GM23248 (cell line): ENCODE measurements at places on chromosomes 1 and 21.

- peak; percentile 81 for DNase-seq
These were observed 37.7 kb upstream of the ATG4C start for GRCh38 chr1:62746086-62746808.

GRCh38 chr1:47213230-47213963 lies 18.6 kb downstream of the TAL1 start:
- no peak for DNase-seq

DNA sequence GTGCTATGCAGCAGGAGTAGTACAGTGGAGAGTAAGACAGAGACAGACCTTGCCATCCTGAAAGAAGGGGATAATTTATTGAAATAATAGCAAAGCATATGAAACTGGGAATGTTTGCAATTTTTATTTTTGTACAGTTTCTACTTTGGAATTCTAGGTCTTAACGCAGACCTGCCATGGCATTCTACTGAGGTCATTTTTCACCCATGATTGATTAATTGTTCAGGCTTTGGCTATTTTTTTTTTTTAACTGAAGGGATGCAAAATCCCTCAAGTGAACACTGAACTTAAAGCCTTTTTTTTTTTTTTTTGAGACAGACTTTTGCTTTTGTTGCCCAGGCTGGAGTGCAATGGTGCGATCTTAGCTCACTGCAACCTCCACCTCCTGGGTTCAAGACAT lies 27.1 kb downstream of the MTF2 start:
- DNase-seq, result no peak

DNA sequence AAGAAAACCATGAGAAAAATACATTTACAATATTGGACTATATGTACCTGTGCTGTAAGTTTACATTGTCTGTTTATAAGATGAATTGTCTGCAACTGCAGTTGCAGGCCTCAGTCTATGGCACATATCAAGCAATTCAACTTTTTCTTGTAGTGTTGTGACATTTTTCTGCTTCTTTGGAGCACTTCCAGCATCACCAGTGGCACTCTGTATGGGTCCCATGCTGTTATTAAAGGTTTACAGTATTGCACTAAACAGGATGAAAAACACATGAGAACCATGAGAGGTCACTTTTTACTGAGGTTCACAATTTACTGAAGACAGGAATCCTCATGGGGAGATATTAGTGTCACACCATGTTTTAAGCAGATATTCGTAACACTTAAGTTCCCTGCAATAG lies 118.6 kb downstream of the GRIK1 start:
- DNase-seq, result no peak

DNA sequence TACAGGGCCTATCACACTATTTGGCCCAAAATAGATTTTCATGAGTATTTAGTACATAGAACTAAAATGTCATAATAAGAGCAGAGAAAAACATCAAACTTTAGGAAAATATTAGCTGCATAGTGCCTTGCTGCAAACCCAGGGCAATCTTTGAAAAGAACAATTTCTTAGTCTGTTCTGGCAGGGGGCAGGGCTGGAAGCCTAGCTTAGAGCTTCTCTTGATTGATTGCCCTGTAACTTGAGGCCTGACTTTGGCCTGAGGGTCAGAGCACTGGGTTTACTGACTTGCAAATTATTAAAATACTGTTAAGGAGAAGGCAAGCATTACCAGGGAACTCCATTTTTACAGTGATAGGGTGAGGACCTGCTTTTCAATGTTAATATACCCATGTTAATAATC lies 115.8 kb upstream of the SPAG17 start:
- DNase-seq, result no peak
